ENCODE measurements at places on chromosomes 11 and 22. TPM values are rescaled to one million over a fixed set of nuclear protein-coding genes. Genes with fewer than 3 reads are reported as not detected.
A peak's percentile ranks its signal among the peaks of the same experiment; 100 is the strongest.

Gene ARHGAP20
- total RNA-seq: 11.6 TPM

Gene CARD16
- 102 TPM for total RNA-seq

Gene GGTLC2
- not detected for total RNA-seq

Gene ZP1
- total RNA-seq: under 0.01 TPM

Gene TSPAN32
- 0.17 TPM for total RNA-seq

Gene PKP3
- 0.83 TPM for total RNA-seq

Gene YPEL1
- 2.3 TPM for total RNA-seq

Gene C11orf16
- not detected for total RNA-seq

Gene NEFH
- 0.17 TPM for total RNA-seq

Gene SESN3
- total RNA-seq: 60.1 TPM

Gene CNTF
- total RNA-seq: 0.77 TPM

Gene C1QTNF5
- total RNA-seq: 32.0 TPM

Gene PTGDR2
- total RNA-seq: 0.26 TPM

Gene CBLIF
- not detected for total RNA-seq

Gene ATP5MG
- 67.3 TPM for total RNA-seq

Gene SLN
- not detected for total RNA-seq

Gene SPI1
- not detected for total RNA-seq

Gene LRRC74B
- total RNA-seq: not detected

Gene ZDHHC24
- total RNA-seq: 11.6 TPM

DNA sequence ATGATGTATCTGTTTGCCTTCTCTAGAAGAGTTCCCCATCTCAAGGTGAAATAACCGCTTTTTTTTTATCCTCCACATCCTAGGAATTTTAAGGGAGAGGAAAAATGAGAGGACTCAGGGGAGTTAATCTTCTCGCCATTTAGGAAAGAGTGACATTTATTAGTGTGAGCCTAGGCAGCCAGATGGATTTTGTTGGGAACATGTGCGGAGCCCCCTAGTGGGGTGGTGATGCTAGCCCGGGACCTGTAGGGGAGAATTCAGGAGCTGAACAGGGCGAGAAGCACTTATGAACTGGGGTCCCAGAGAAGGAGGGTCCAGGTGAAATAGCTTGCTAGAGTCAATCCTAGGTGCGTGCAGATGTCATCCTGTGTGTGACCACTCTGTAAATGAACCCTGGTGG is 10.7 kb downstream of the IL17RA start:
- H3K36me3 ChIP-seq: peaks cover 2% of the 10 kb centered on the region
- DNase-seq: no peak
- H3K27ac ChIP-seq: no peak overlapping the region
- H3K4me3 ChIP-seq: no peak overlapping the region

DNA sequence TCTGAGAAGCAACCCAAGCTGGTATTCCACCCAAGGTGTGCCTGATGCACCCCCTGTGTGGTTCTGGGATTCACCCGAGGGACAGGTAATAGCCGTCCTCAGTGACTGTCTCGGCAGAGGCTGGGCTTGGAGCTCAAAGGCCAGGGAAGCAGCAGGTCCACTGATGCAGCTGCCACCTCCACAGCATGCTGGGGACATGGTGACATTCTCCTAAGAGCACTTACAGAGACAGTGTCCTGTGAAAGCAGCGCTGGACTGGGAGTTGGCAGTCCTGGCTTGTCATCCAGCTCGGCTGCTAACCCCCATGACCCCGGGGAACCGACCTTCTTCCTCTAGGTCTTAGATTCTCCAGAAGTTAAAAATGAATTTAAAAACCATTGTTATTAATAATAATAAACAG is 72.8 kb downstream of the RPUSD4 start:
- peaks cover 18% of the 10 kb centered on the region for H3K4me1 ChIP-seq
- no peak overlapping the region for H3K27ac ChIP-seq
- H3K27me3 ChIP-seq: peaks cover 28% of the 10 kb centered on the region
- H3K4me3 ChIP-seq: no peak overlapping the region
- H3K36me3 ChIP-seq: no peaks in the 10 kb centered on the region

DNA sequence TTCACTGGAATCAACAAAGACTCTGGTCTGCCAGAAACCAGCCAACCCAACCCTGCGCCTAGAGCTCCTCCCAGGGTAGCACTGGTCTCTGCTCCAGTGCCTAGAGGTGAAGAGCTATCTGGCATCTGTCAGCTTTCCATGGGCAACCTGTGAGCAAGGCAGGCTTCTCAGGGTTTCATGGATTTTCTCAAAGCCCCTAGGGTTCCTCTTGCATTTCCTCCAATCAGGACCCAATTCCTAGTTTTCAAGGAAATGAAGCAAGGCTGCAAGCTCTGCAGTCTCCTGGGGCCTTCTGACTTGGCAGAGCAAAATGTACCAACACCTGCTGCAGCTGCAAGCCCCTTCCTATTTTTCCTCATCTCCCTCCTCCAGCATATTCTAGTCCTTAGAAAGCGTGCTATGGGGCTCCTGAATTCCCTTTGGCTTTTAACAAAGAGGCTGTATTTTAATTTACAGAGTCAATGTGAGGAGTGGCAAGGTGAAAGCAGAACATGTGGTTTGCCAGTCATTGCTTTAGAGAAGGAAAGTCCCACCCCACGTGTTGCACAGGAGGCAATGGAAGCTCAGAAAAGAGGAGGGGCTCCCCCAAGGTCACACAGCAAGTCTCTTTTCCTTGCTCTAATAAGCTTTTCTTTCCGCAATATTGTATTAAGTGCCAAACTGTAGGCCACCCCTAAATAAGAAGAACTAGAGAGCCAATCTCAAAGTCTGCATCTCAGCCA is 33.0 kb upstream of the RIC3 start:
- peaks cover 3% of the 10 kb centered on the region for H3K27me3 ChIP-seq
- no peak overlapping the region for H3K4me3 ChIP-seq
- no peak for DNase-seq
- H3K27ac ChIP-seq: no peak overlapping the region
- H3K36me3 ChIP-seq: no peaks in the 10 kb centered on the region
- H3K4me1 ChIP-seq: no peaks in the 10 kb centered on the region

- peaks cover 5% of the 10 kb centered on the region for H3K4me1 ChIP-seq
- no peak overlapping the region for H3K4me3 ChIP-seq
- no peak overlapping the region for H3K27ac ChIP-seq
- H3K27me3 ChIP-seq: no peaks in the 10 kb centered on the region
- peak; percentile 70 for DNase-seq
- H3K36me3 ChIP-seq: no peaks in the 10 kb centered on the region
Observed at GRCh38 chr11:108906329-108906728, 241.5 kb downstream of the DDX10 start.

DNA sequence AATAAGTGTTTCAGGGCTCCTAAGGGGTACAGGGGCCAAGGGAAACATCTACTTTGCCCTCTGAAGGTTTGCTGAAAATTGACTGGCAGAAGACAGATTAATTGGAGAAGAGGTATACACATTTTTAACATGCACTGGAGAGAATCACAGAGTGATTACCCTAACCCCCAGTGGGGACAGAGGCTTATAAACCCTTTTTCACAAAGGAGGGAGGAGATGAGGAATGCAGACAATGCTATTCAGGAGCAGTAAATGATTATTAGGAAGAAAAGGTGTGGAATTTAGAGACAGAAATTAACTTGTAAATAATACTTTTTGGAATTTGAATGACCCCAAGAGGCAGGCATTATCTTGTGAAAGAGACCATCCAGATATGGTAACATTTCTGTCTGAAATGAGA is 582.4 kb upstream of the B3GAT1 start:
- no peaks in the 10 kb centered on the region for H3K36me3 ChIP-seq
- H3K27me3 ChIP-seq: no peaks in the 10 kb centered on the region
- DNase-seq: no peak
- H3K27ac ChIP-seq: no peak overlapping the region
- H3K4me3 ChIP-seq: no peak overlapping the region

GRCh38 chr11:129804012-129804411 is 11.6 kb upstream of the TMEM45B start:
- no peak for DNase-seq
- no peaks in the 10 kb centered on the region for H3K27me3 ChIP-seq
- no peak overlapping the region for H3K27ac ChIP-seq
- H3K4me1 ChIP-seq: no peaks in the 10 kb centered on the region

GRCh38 chr11:118827118-118827517 is 36.2 kb upstream of the DDX6 start:
- no peak for DNase-seq
- no peaks in the 10 kb centered on the region for H3K27me3 ChIP-seq
- H3K27ac ChIP-seq: no peak overlapping the region
- H3K36me3 ChIP-seq: no peaks in the 10 kb centered on the region
- no peak overlapping the region for H3K4me3 ChIP-seq

DNA sequence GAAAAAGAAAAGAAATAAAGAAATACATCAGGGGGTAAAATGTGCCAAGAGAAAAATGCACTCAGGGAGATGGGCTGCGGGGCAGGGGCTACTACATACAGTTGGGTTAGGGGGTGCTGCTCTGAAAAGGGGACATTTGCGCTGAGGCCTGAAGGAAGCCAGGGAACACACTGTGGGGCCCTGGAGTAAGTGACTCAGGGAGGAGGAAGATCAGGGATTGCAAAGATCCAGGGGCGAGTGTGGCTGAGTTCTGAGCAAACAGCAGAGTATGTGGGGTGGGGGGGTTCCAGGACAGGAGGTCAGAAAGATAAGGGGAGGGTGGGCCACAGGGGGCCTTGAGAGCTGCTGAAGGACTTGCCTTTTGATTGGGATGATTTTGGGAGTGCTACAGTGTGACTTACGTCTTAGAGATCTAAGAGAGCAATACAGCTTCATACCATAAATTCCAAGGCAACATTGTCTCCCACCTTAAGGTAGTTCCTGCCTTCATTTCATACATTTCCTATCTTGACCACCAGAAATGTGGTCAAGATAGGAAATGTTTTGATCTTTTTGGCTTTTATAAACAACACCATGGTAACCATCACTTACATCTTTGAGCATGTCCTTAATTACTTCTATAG is 5.8 kb downstream of the A4GALT start:
- DNase-seq: peak; percentile 38
- H3K4me3 ChIP-seq: no peak overlapping the region
- H3K27me3 ChIP-seq: no peaks in the 10 kb centered on the region

DNA sequence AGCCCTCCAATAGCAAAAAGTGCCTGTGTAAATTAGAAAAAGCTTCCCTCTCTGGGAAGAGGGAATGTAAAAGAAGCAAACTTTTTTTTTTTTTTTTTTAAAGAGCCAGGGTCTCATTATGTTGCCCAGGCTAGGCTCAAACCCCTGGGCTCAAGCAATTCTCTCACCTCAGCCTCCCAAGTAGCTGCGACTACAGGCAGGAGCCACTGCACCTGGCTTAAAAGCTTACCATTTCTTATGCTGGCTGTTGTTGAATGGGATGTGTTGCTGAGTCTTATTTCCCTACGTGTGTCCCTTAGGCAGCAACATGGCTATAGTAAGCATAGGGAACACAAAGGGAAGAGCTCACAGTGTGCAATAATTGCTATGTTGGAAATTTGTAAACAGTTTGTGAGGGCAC is 225.5 kb upstream of the CCDC90B start:
- H3K36me3 ChIP-seq: no peaks in the 10 kb centered on the region
- DNase-seq: no peak
- H3K4me1 ChIP-seq: no peaks in the 10 kb centered on the region
- H3K4me3 ChIP-seq: no peak overlapping the region
- no peak overlapping the region for H3K27ac ChIP-seq

DNA sequence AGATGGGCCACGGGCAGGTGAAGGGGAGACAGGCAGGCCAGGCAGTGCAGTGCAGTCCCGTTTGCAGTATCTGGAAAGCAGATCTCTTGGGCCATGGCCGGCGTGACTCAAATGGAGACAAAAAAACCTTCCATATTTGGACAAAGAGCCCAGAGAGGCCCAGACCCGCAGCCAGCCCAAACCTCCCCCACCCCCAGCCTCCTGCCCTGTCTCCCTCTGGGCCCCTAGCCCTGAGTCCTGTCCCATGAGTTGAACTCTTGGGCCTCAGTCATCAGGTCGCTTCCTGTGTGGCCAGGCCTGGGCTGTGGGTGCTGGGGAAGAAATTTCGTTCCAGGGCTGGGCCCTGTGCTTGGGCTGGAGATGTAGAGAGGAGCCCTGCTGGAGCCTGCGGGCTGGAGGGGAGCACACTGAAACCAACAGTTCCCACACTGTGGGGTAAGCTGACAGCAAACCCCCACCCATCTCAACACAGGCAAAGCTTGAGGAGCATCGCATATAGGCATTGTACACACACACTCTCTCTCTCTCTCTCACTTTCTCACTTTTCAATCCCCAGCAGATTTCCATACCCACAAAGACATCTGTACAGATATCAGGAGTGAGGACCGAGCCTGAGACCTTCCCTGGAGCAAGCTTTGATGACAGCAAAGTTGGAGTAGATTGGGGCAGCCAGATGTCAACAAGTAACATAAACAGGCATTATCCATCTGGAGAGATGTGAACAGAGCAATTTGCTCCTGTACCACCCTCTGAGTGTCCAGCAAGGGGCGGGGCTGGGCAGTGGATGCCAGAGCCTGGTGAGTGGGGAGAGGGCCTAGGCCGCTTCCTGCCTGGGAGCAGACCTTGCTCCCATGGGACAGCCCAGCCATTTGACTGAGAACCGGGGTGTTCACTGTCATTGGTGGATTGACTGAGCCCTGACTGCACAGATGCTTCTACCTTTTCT is 17.2 kb downstream of the ARHGEF17 start:
- peaks cover 81% of the 10 kb centered on the region for H3K4me1 ChIP-seq
- H3K4me3 ChIP-seq: no peak overlapping the region
- H3K27ac ChIP-seq: peak overlapping the region; percentile 73
- no peaks in the 10 kb centered on the region for H3K27me3 ChIP-seq
- peak; percentile 78 for DNase-seq
- no peaks in the 10 kb centered on the region for H3K36me3 ChIP-seq

GRCh38 chr11:97201743-97202612 is 812.2 kb downstream of the JRKL start:
- no peaks in the 10 kb centered on the region for H3K36me3 ChIP-seq
- no peak overlapping the region for H3K27ac ChIP-seq
- no peaks in the 10 kb centered on the region for H3K4me1 ChIP-seq
- H3K4me3 ChIP-seq: no peak overlapping the region
- DNase-seq: no peak

DNA sequence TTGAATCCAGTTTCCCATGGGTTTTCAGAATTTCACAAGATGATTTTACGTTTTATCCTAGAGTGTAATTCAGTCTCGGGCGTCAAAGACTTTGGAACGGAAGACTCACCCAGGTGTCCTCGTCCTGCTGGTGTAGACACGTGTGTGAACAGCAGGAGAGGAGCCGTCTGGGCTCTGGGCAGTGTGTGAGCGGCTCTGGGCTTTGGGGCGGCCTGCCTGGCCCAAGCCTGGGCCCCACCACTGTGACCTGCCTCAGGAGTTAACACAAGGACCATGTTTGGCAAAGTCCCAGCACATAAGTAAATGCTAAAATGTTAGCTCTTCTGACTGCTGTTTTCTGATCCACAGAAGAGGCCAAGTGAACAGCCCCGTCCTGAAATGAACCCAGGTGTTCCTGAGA is 1093.3 kb downstream of the BRD1 start:
- no peak for DNase-seq
- no peaks in the 10 kb centered on the region for H3K4me1 ChIP-seq
- H3K4me3 ChIP-seq: no peak overlapping the region
- no peak overlapping the region for H3K27ac ChIP-seq
- H3K36me3 ChIP-seq: no peaks in the 10 kb centered on the region
